ENCODE measurements at places on chromosomes 4 and X.

DNA sequence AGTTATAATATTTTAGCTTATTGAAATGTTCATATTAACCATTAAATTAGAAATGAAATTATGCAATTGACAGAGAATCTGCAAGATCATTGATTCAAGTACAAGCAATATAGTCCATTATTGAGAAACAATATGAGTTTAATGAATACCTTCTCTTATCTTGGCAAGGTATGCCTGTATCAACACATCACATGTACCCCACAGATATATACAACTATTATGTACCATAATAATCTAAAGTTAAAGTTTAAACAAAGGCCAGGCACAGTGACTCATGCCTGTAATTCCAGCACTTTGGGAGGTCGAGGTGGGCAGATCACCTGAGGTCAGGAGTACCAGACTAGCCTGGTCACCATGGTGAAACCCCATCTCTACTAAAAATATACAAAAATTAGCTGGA, 514.7 kb downstream of the PCDH7 start:
- no peak for DNase-seq

DNA sequence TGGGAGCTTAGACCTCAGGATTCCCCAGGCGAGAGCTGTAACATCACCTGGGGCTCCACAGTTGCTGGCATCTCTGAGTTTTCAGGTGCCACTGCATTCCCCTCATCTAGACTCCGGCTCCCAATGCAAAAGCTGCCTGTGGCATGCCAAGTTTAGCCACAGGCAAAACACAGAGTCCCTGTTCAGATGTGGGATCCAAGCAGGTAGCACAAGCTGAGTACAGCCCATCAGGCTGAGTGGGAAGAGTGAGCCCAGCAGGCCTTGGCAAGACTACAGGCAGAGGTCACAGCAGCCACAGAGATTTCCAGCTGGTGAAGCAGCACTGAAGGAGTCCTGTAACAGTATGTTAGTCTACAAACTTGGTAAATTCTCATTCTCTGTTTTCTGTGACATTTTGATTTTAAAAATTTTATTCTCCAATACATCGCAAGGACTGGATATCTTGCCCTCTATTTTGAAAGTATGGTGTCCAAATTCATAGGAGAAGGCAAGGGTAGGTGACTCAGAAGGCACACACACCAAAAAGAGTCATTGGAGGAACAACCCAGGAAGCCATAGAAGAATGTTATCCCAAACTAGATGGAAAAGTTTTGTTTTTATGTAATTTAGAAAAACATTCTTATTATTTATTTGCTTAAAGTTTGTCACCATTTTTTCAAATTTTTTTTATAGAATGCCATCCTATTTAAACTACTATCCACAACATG, 13.6 kb upstream of the CXCL2 start:
- DNase-seq, result no peak

DNA sequence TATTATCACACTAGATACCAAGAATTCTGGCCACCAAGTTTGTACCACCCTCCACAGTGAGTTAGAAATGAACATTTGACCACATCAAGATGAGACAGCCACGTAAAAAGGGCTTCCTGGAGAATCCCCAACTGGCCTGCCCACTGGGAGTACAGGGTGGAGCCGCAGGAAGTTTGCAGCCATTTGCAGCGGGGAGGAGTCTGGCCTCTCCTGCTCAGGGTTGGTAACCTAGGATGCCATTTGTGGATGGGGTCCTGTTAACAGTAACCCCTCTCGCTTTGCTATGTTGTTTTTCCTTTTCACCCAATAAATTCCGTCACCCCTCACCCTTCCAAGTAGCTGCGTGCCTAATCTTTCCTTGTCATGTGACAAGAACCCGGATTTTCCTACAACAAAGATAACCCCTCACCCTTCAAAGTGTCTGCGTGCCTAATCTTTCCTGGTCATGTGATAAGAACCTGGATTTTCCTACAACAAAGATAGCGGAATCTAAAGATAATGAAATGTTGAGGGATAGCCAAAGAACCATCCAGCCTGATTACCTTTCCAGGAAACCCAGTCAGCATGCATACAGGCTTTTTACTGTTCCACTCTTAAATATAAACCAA, 245.4 kb downstream of the NAF1 start:
- no peak for DNase-seq

DNA sequence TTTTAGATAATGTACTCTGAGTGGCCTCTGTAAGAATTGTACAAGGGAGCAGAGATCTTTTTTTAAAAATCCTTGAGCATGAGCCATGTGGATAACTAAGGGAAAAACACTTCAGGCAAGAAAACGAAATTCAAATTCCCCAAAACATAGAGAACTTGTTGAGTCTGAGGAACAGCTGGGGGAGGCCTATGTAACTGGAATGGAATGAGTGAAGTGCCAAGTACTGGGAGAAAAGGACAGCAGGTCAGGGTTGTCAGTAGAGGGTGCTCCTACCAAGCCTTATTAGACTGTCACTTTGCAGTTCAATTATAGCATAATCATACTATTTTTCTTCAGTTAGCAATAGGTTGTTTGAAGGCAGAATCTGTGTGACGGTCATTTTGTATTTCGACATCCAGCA, 135.1 kb downstream of the ARHGAP6 start:
- DNase-seq, result no peak

GRCh38 chr4:86376850-86377249, 17.0 kb upstream of the MAPK10 start:
- no peak for DNase-seq

GRCh38 chr4:10832806-10833628, 148.4 kb upstream of the CLNK start:
- no peak for DNase-seq

- no peak for DNase-seq
These were observed 45.2 kb downstream of the ADH5 start for GRCh38 chr4:99043346-99043745.

DNA sequence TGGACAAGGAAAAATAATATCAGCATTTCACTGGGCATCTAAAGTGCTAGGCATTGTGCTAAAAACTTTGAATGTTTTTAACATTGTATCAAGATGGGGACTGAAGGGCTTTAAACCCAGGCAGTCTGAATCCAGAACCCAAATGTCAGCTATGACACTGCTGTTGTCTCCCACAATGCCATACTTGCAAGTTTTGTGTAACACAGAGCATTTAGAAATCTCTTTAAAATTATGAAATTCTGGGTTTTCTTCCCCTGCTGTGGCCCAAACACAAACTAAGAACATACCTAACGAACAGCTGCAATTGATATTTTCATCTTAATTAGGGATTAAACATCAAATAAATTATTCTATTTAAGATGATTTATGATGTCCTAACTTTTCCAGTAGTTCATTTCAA, 66.8 kb upstream of the LSM6 start:
- DNase-seq, result no peak

DNA sequence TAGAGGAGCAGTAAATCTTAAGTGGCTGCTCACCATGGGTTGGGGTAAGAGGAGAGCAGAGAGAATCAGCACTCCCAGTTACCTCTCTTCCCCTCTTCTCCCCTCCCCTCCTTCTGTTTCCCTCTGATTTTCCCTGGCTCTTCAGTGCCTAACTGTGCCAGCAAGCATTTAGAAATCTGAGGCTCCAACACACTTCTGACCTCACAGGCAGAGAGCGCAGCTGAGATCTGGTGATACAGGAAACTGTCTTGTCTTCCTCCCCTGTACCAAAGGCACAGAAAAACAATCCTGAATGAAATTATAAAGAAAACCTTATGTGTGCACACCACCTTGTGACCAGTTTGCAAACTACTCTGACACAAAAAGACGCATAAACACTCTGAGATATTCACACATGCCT, 82.4 kb upstream of the SMIM10 start:
- no peak for DNase-seq

GRCh38 chr4:46946919-46947536, 38.0 kb upstream of the COX7B2 start:
- DNase-seq, result no peak

DNA sequence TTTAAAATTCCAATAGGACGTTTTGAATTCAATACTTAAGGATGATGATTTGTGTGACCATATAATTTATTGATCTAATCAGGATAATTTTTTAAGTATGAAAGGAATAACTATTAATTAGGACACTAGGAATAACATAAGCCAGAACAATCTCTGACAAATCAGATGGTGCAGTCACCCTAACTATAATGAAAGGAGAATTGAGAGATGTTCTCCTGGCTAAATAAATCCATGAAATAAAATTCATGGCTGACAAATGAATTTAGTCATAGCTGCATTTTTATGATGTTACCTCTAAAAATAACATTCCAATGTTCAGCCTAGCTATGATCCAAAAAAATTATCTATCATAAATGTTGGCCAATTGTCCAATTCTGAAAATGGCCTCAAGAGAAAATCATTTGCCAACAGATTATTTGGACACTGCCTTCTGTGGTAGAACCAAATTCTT, 190.6 kb upstream of the NEIL3 start:
- DNase-seq, result no peak

DNA sequence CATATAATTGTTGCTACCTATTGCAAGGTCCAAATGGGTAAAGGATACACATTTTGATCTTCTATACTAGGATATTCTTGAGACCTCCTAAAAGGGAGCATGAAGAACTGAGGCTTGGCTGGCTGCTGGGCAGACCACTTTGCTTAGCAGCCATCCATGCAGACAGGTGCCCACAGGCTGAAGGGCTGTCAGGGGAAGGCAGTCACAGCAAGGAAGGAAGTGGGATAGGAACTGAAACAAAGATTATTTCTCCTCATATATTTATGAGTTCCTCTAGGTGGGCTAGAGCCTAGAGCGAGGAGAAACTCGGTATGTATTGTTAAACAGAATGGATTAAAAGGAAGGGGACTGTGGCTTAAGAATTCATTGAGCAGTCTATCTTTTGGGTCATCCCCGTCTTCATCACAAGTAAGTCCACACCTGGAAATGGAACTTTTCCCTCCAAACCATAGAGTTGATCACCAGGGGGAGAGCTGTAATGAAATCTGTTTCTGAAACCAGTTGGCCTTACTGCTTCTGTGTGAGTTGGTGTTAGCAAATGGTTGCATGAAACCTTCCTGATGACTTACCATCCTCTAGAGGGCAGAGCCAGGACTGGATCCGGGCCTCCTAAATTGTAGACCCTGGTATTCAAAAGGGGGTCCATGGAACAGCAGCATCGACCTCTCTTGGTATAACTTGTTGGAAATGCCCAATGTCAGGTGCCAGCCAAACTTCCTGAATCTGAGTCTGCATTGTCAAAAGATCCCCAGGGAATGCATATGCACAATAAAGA, 42.3 kb downstream of the AFF2 start:
- no peak for DNase-seq

GRCh38 chrX:13936521-13937225, 93.0 kb downstream of the GEMIN8 start:
- no peak for DNase-seq

- DNase-seq, result no peak
These were observed 219.6 kb upstream of the DIAPH2 start for GRCh38 chrX:96464880-96465558.

- DNase-seq, result no peak
These were observed 202.0 kb upstream of the GRID2 start for GRCh38 chr4:92101737-92102172.

DNA sequence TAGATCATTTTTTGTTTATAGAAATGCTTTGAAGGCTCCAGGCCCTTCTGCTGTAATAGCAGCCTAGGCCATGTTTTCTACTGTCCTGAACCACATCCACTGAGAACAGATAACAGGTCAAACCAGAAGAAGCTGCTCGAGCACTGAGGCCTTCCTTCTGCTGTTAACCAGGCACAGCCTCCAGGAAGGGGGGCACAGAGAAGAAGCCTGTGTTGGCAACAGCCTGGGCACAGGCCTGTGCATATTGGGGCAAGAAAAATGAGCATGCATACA, 37.4 kb upstream of the PDK3 start:
- no peak for DNase-seq

DNA sequence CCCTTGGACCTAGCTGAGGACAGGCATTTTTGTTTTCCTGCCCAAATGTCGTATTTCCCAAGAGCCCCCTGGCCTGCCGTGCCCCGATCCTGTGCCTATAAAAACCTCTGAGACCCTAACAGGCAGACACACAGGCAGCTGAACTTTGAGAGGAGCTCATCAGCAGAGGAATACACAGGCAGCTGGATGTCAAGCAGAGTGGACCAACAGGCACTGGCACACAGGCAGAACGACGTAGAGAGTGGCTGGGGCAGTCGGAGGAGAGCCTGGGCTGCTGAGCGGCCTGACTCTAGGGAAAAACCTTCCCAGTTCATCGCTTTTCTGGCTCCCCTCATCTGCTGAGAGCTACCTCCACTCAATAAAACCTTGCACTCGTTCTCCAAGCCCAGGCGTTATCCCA, 896.1 kb downstream of the PCDH18 start:
- DNase-seq, result no peak

DNA sequence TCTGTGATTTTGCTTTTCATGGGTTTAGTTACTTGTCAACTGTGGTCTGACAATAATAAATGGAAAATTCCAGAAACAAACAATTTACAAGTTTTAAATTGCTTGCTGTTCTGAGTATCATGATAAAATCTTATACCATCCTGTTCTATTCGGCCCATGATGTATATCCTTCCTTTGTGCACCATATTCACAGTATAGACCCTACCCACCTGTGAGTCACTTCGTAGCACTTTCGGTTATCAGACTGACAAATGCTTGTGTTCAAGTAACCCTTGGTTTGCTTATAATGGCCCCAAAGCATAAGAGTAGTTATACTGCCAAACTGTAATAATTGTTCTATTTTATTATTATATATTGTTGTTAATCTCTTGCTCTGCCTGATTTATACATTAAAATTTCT, 1183.4 kb upstream of the PCDH7 start:
- DNase-seq, result no peak

- no peak for DNase-seq
These were observed 18.3 kb upstream of the CXCR3 start for GRCh38 chrX:71636438-71637252.

- no peak for DNase-seq
These were observed 126.8 kb downstream of the NAA11 start for GRCh38 chr4:79198951-79199587.

- no peak for DNase-seq
These were observed 43.9 kb downstream of the PTTG2 start for GRCh38 chr4:38004062-38004461.

- DNase-seq, result no peak
These were observed 10.6 kb downstream of the SLC38A5 start for GRCh38 chrX:48459483-48459882.

DNA sequence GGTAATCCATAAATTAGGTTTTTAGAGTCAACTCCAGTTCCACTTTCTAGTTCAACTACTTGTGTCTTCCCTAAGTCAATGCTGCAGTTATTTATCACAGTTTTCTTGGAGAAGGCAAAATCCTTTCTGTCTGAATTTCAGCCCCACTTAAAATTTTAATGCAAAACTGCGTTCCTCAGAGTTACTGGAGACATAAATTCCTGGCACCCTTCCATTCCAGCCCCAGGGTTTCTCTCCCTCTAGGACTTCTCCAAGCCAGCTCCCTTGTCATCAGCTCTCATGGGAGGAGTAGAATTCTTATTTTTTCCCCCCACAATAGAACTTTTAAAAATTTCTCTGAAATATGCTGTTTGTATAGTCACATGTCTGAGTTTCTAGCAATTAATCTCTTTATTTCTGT, 50.6 kb upstream of the PHOX2B start:
- DNase-seq, result no peak

DNA sequence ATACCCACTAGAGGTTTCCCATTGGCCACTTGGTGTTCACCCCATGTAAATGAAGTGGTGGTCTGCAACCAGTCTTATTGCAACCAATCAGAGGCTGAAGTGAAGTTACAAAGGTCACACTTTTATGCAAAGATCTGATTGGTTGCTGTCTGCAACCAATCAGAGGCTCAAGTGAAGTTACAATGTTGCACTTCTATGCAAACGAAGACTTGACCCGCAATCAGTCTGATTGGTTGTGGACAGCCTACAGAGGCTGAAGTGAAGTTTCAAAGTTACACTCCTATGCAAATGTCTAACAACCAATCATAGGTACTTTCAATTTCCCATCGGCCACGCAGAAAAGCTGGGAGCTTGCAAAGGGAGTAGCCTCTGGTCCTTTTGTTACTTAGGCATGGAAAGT, 22.3 kb upstream of the XPNPEP2 start:
- DNase-seq, result no peak

All from activated CD8-positive, alpha-beta memory T cell treated with anti-CD3 and anti-CD28 coated beads for 1 hour (primary cell).